ENCODE measurements at places on chromosomes 7 and 10. TPM values are rescaled to one million over a fixed set of nuclear protein-coding genes. Genes with fewer than 3 reads are reported as not detected.

SH2D4B gene
- polyA plus RNA-seq = not detected

SEM1 gene
- 112 TPM for polyA plus RNA-seq

MLXIPL gene
- not detected for polyA plus RNA-seq

SORCS1 gene
- not detected for polyA plus RNA-seq

SLC13A4 gene
- 0.25 TPM for polyA plus RNA-seq

LRIT1 gene
- polyA plus RNA-seq = not detected

INTS15 gene
- polyA plus RNA-seq = 29.4 TPM

H2BK1 gene
- polyA plus RNA-seq = not detected

NUP42 gene
- polyA plus RNA-seq = 31.1 TPM

SEMA3E gene
- not detected for polyA plus RNA-seq

SRPK2 gene
- polyA plus RNA-seq = 41.4 TPM

HOGA1 gene
- polyA plus RNA-seq = not detected

GRCh38 chr7:87059525-87060287, at the start of gene ELAPOR2:
Gene ELAPOR2 (minus strand): TSS chr7:87059654. CDS start chr7:87059513, 141 bp downstream.
- no peaks in the 10 kb centered on the region for H3K27me3 ChIP-seq
- peak within 1 kb of the TSS; percentile 74 for H3K27ac ChIP-seq
- peak; percentile 86 for DNase-seq
- no peaks in the 10 kb centered on the region for H3K36me3 ChIP-seq
- peaks cover 16% of the 10 kb centered on the region for H3K4me1 ChIP-seq

DNA sequence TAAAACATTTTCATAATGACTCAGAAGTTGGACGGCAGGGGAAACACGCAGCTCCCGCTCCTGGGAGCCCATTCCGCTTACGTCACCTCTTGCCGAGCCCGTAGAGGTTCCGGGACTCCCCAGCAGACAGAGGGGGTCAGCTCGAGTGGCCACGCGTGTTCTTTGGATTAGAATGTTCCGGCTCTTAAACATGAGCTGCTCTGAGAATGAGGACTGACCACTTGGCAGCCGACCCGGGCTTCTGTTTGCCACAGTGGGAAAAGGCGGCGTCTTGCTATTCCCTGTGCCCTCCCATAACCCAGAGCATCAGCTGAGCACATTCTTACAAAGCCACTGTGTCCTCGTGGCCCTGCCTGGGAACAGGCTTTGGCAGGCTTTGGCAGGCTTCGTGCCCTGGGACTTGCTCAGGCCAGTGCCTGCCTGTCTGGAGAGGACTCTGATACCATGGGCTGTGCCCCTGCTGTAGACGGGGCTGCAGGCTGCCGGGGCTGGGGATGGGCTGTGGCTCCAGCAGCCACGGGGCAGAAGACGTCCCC, 40.1 kb downstream of the PFKP start:
- H3K36me3 ChIP-seq = peaks cover 79% of the 10 kb centered on the region
- peaks cover 4% of the 10 kb centered on the region for H3K4me1 ChIP-seq
- H3K27ac ChIP-seq = no peak overlapping the region
- no peak for DNase-seq

GRCh38 chr10:32372000-32372875, 25.3 kb upstream of the EPC1 start:
- no peaks in the 10 kb centered on the region for H3K27me3 ChIP-seq
- H3K4me1 ChIP-seq = peaks cover 75% of the 10 kb centered on the region
- no peak for DNase-seq
- peaks cover 7% of the 10 kb centered on the region for H3K36me3 ChIP-seq
- H3K27ac ChIP-seq = peak overlapping the region; percentile 48

- no peaks in the 10 kb centered on the region for H3K27me3 ChIP-seq
- no peak for DNase-seq
- peak overlapping the region; percentile 56 for H3K4me3 ChIP-seq
- peaks cover 93% of the 10 kb centered on the region for H3K36me3 ChIP-seq
- H3K27ac ChIP-seq = peak overlapping the region; percentile 49
Observed at GRCh38 chr10:11186374-11186773, 168.7 kb downstream of the CELF2 start.

DNA sequence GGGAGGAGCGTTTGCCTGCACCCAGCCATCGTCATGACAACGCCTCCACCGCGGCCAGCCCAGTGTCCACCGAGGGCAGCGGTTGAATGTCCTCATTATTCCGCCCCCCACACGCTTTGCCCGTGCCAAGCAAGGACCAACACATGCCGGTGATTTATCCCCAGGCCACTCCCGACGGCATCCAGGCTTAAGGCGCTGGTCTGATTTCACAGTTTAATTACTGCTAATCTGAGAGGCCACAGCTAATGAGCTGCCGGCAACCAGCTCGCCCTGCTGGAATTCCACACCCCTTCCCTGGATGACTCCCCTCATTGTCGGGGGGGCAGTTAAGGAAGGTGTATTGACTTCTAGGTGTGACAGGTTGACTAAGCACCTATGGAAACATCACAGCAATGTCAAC, 432.3 kb downstream of the DNAJB6 start:
- no peak for DNase-seq

GRCh38 chr10:97497572-97498075, 598 bp downstream of the MMS19 start:
- H3K4me3 ChIP-seq = peak overlapping the region; percentile 96
- H3K4me1 ChIP-seq = peaks cover 58% of the 10 kb centered on the region
- DNase-seq = peak; percentile 49
- H3K27me3 ChIP-seq = peaks cover 14% of the 10 kb centered on the region
- H3K27ac ChIP-seq = peak overlapping the region; percentile 98

GRCh38 chr10:73079779-73080541, 16.7 kb downstream of the P4HA1 start:
- peaks cover 2% of the 10 kb centered on the region for H3K36me3 ChIP-seq
- no peak overlapping the region for H3K4me3 ChIP-seq
- no peak for DNase-seq

GRCh38 chr7:6395898-6396595, 51.7 kb downstream of the DAGLB start:
- H3K4me3 ChIP-seq = no peak overlapping the region
- no peaks in the 10 kb centered on the region for H3K27me3 ChIP-seq
- peaks cover 70% of the 10 kb centered on the region for H3K4me1 ChIP-seq
- no peak for DNase-seq
- H3K36me3 ChIP-seq = peaks cover 71% of the 10 kb centered on the region

DNA sequence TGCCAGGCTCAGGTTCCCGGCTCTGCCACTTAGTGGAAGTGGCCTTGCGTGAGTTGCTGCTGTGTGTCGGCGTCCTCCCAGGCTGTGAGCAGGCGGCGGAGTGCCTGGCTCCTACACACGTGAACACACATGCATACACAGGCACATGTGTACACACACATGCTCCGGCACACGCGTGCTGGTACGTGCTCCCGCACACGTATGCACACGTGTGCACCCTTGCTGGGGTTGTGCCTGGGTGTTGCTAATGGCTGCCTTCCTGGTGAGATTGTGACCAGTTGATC, 107.6 kb downstream of the INPP5A start:
- no peak overlapping the region for H3K27ac ChIP-seq
- H3K4me1 ChIP-seq = peaks cover 10% of the 10 kb centered on the region
- H3K4me3 ChIP-seq = no peak overlapping the region
- no peaks in the 10 kb centered on the region for H3K36me3 ChIP-seq

GRCh38 chr10:67978749-67979148, 94.3 kb downstream of the SIRT1 start:
- H3K27me3 ChIP-seq = no peaks in the 10 kb centered on the region
- peak overlapping the region; percentile 71 for H3K27ac ChIP-seq
- H3K36me3 ChIP-seq = peaks cover 86% of the 10 kb centered on the region
- no peak for DNase-seq
- no peak overlapping the region for H3K4me3 ChIP-seq
- H3K4me1 ChIP-seq = peaks cover 4% of the 10 kb centered on the region

DNA sequence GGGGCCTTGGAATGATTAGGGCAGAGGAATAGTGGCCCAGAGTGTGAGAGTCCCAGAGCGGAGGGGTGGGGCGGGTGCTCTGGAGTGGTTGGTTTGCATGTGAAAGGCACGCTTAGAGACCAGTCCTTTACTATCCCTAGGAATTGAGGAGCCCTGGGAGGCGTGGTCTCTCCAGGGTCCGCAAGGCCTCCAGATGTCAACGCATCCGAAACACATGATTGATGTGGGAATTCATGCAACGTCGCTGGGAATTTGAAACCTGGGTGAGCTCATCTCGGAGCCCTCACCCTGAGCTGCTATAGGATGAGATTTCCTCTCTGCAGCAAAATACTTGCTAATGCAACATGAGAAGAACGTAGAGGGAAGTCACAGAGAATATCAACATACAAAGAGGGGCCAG, 51.2 kb downstream of the NPTX2 start:
- H3K4me1 ChIP-seq = no peaks in the 10 kb centered on the region
- no peaks in the 10 kb centered on the region for H3K36me3 ChIP-seq
- no peak overlapping the region for H3K4me3 ChIP-seq
- H3K27me3 ChIP-seq = peaks cover 12% of the 10 kb centered on the region
- DNase-seq = no peak

- DNase-seq = no peak
- H3K4me1 ChIP-seq = peaks cover 20% of the 10 kb centered on the region
- H3K27ac ChIP-seq = no peak overlapping the region
Observed at GRCh38 chr10:99927721-99928280, 81.9 kb downstream of the DNMBP start.

- no peak for DNase-seq
- H3K36me3 ChIP-seq = no peaks in the 10 kb centered on the region
- H3K27me3 ChIP-seq = peaks cover 1% of the 10 kb centered on the region
- H3K4me3 ChIP-seq = no peak overlapping the region
- H3K27ac ChIP-seq = no peak overlapping the region
Observed at GRCh38 chr10:20858292-20859124, 38.6 kb downstream of the NEBL start.

DNA sequence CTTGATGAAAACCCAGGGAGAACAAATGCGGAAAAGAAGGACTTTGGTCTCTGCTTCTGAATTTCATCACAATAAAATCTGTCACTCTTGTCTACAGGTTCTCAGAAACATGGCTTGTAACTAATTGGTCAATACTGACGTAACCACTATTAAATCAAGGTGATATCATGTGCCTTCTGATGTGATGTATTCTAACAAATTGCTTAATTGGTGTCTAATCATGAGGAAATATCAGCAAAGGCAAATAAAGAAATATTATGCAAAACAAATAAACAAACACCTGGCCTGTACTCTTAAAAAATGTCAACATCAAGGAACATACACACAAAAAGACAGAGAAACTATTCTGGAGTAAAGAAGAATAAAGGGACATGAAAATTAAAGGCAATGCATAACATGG, 1165.0 kb downstream of the NXPH1 start:
- no peak overlapping the region for H3K27ac ChIP-seq
- H3K27me3 ChIP-seq = no peaks in the 10 kb centered on the region
- no peaks in the 10 kb centered on the region for H3K36me3 ChIP-seq

DNA sequence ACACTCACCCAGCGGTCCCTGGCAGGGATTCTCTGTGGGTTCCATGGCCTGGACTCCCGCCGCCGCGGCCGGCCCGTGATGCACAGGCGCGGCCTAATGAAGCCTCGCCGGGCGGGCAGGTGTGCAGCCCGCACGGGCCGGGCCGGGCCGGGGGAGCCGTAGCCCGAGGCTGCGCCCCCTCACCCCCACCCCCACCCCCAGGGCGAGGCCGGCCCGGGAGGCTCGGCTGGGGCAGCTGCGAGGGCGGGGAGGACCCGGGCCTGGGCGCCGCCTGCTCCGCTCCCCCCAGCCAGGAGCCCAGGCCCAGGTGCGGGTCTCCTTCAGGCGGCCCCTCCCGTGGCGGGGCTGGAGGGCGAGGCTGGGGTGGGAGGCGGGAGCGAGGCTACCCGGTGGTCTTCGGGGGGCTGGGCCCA, at the start of gene NOBOX:
Gene NOBOX, minus strand, starts transcription at position 45 of the 413 bp plus-strand sequence.
- DNase-seq = no peak
- no peak within 1 kb of the TSS for H3K4me3 ChIP-seq
- H3K27me3 ChIP-seq = peaks cover 19% of the 10 kb centered on the region
- H3K4me1 ChIP-seq = no peaks in the 10 kb centered on the region
- no peaks in the 10 kb centered on the region for H3K36me3 ChIP-seq
- no peak within 1 kb of the TSS for H3K27ac ChIP-seq

GRCh38 chr10:91536111-91536510, 96.8 kb downstream of the PPP1R3C start:
- H3K27me3 ChIP-seq = no peaks in the 10 kb centered on the region
- DNase-seq = no peak
- H3K27ac ChIP-seq = no peak overlapping the region
- no peak overlapping the region for H3K4me3 ChIP-seq

GRCh38 chr7:2751086-2751485, 63.1 kb downstream of the AMZ1 start:
- H3K27me3 ChIP-seq = no peaks in the 10 kb centered on the region
- no peak overlapping the region for H3K27ac ChIP-seq
- peaks cover 2% of the 10 kb centered on the region for H3K4me1 ChIP-seq
- peaks cover 30% of the 10 kb centered on the region for H3K36me3 ChIP-seq
- H3K4me3 ChIP-seq = no peak overlapping the region

DNA sequence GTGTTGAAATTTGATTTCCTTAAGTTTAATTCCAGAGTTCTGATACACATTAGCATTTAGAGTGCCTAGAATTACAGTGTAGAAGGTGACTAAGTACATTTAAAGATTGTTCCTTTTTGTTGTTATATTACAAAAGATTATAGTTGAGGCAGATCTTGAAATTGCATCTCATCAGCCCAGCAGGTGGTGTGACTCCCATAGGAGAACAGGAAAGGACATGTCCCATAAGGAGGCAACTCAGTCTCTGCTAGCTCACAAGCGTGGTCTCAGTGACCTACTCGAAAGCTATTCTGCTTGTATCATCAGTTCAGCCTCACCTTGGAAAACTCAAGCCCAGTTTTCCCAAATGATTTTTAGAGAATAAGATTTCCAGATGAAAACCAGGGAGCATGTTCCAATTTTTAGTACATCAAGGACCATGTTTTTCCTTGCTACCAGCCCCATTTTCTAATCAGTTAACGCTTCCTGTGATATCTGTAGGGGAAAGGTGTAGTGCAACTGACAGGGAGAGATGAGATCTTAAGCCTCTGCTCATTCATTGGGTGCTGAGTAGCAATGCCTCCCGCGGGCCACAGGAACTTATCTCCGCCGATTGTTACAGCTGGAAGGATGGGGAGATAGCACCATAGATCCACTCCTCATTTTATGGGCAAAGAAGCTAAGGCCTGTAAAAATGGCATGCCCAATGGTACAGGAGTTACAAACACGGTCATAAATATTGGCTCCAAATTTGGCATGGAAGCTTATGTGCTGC, 1.1 kb upstream of the GNAI1 start:
- H3K4me1 ChIP-seq = peaks cover 29% of the 10 kb centered on the region
- no peaks in the 10 kb centered on the region for H3K36me3 ChIP-seq
- H3K27ac ChIP-seq = peak overlapping the region; percentile 58
- DNase-seq = no peak
- H3K27me3 ChIP-seq = peaks cover 11% of the 10 kb centered on the region
- peak overlapping the region; percentile 91 for H3K4me3 ChIP-seq

GRCh38 chr10:75066271-75066670, 45.2 kb upstream of the SAMD8 start:
- H3K4me3 ChIP-seq = no peak overlapping the region
- H3K36me3 ChIP-seq = no peaks in the 10 kb centered on the region
- H3K4me1 ChIP-seq = peaks cover 2% of the 10 kb centered on the region

DNA sequence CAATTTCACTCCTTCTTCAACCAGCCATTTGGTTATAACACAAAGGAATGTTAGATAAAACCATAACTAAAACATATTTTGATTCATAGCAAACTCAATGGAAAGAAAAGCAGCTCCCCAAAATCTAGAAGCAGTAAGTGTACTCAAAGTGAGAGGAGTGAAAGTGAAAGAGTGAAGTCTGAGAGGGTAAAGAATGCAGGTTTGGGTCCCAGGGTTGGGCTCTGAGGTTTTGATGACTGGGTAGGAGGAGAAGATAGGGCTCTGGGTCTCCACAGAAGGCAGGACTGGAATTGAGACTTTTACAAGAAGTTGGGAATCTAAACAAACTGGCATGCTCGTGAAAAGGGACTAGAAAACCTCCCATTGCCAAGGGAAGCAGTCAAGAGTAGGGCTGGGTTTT, 85.4 kb upstream of the RSU1 start:
- H3K27ac ChIP-seq = no peak overlapping the region
- H3K36me3 ChIP-seq = peaks cover 35% of the 10 kb centered on the region
- DNase-seq = no peak
- H3K4me1 ChIP-seq = peaks cover 2% of the 10 kb centered on the region
- H3K4me3 ChIP-seq = no peak overlapping the region

- H3K27me3 ChIP-seq = no peaks in the 10 kb centered on the region
- H3K4me1 ChIP-seq = no peaks in the 10 kb centered on the region
- no peaks in the 10 kb centered on the region for H3K36me3 ChIP-seq
Observed at GRCh38 chr10:14084875-14085274, 245.8 kb downstream of the FRMD4A start.

Data from naive thymus-derived CD8-positive, alpha-beta T cell (primary cell).